Smooth muscle cell of the pulmonary artery (primary cell): ENCODE measurements at places on chromosomes 1 and 21. TPM values are rescaled to one million over a fixed set of nuclear protein-coding genes. Genes with fewer than 3 reads are reported as not detected.

Gene OLFML2B
- 2.2 and 19.4 TPM in 2 replicates for total RNA-seq

Gene GJB4
- not detected in 2 replicates for total RNA-seq

Gene EPHB2
- 12.2 and 72.5 TPM in 2 replicates for total RNA-seq

Gene TEDDM1
- total RNA-seq: not detected in 2 replicates

Gene LENEP
- 0.33 TPM in 1 of 2 replicates, not detected in the other for total RNA-seq
